ENCODE measurements at places on chromosomes 4 and X. TPM values are rescaled to one million over a fixed set of nuclear protein-coding genes. Genes with fewer than 3 reads are reported as not detected.
A peak's percentile ranks its signal among the peaks of the same experiment; 100 is the strongest.

DNA sequence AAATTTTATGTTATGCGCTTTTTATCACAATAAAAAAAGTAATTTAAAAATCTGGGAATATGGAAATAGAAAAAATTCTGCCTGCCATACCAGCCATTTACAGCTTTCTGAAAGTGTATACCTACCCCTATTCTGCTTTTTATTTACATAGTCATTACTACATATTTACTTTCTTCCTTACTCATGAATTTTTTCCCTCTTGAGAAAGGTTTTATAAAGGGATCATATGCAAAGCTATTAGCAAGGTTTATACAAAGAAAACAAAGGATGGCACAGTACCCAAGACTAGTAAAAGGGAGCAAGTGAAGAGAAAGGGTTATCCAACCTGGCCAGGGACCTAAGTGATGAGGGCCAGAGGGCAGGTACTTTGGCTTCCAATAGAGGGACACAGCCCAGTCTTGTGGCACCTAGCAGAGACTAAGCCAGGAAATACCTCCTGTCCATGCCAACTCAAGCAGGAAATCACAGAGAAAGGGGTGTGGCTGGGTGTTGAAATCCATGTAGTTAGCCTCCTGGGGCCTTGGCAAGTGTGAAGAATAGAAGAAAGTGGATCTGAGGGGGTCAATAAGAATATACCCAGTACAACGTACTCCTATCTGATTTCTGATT lies 207.3 kb upstream of the VEGFC start:
- no peak overlapping the region for H3K4me3 ChIP-seq
- H3K36me3 ChIP-seq: no peaks in the 10 kb centered on the region
- no peak for DNase-seq
- no peaks in the 10 kb centered on the region for H3K4me1 ChIP-seq
- no peak overlapping the region for H3K27ac ChIP-seq

DNA sequence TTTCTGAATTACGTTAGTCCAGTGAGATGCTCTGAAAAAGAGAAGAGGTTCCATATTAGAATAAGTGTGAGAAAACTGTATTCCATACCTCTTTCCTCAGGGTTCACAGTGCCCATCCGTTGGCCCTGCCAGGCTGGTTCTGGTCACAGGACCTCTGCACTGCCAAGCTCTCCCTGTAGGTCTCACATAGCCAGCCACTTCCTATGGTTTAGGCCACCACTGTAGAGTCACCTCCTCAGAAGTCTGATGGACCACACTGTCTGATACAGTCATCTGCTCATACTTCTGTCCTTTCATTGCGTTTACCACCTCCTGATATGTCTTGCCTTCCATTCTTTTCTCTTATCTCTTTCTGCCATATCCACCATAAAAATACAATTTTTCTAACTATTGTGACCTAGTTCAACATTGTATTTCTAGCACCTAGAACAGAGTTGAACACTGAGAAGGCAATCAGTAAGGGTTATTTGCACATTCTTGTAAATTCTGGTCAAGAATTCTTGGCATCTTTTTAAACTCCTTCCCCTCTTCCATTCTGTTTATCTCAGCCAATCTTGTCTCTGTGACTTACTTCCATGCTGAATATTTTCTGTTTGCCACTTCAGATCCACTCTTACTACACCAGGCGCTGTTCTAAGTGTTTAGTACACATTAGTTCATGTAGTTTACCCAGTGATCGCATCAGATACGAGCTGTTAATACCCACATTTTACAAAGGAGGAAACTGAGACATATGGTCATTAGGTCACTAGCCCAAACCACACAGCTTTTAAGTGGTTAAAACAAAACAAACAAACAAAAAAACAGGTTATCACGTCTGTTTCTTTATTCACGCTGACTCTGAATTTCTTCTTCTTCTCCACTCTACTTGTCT lies 125.6 kb downstream of the CBR4 start:
- peaks cover 53% of the 10 kb centered on the region for H3K4me1 ChIP-seq
- no peaks in the 10 kb centered on the region for H3K36me3 ChIP-seq
- peak overlapping the region; percentile 31 for H3K27ac ChIP-seq
- DNase-seq: peak; percentile 10
- H3K27me3 ChIP-seq: peaks cover 1% of the 10 kb centered on the region

DNA sequence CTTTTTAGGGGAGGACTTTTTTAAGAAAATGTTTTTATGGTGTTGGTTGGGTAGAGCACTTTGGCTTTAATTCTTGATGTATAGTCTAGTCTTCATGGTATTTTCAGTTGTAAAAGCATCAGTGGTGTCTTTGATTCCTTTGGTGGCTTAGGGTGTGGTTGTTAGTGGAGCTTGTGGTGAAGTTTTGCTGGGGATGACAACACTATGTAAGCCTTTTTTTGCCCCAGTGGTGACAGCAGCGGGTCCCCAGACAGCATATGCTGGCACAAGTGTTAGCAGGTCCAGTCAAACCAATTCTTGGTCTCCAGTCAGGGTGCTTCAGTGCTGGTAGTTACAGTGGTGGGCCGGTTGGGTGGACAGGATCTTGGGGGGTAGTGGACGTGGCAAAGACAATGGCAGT lies 52.0 kb downstream of the CHIC1 start:
- DNase-seq: peak; percentile 7
- peaks cover 30% of the 10 kb centered on the region for H3K4me1 ChIP-seq
- peaks cover 13% of the 10 kb centered on the region for H3K36me3 ChIP-seq
- H3K27ac ChIP-seq: peak overlapping the region; percentile 81

DNA sequence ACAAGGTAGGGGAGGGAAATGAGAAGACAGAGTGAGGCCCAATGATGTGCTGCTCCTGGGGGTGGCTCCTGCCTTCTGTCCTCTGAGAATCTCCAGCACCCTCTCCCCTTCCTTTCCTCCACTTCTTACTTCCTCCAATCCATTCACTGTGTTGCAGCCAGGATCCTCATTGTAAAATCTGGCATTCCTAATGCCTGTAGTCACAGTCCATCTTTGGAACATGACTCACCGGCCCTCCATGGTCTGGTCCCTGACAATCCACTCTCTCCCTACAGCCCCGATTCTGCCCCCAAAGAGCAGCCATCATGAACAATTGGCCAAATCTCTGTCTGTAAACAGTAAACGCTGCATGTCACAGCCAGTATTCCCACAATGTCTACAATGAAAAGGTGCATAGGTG lies 72.9 kb downstream of the CLNK start:
- no peak overlapping the region for H3K27ac ChIP-seq
- DNase-seq: no peak
- H3K27me3 ChIP-seq: peaks cover 5% of the 10 kb centered on the region
- H3K4me3 ChIP-seq: no peak overlapping the region

GRCh38 chr4:176308441-176308840 lies 11.3 kb upstream of the SPCS3 start:
- DNase-seq: no peak
- peaks cover 3% of the 10 kb centered on the region for H3K27me3 ChIP-seq
- no peak overlapping the region for H3K4me3 ChIP-seq
- no peaks in the 10 kb centered on the region for H3K4me1 ChIP-seq
- no peak overlapping the region for H3K27ac ChIP-seq

DNA sequence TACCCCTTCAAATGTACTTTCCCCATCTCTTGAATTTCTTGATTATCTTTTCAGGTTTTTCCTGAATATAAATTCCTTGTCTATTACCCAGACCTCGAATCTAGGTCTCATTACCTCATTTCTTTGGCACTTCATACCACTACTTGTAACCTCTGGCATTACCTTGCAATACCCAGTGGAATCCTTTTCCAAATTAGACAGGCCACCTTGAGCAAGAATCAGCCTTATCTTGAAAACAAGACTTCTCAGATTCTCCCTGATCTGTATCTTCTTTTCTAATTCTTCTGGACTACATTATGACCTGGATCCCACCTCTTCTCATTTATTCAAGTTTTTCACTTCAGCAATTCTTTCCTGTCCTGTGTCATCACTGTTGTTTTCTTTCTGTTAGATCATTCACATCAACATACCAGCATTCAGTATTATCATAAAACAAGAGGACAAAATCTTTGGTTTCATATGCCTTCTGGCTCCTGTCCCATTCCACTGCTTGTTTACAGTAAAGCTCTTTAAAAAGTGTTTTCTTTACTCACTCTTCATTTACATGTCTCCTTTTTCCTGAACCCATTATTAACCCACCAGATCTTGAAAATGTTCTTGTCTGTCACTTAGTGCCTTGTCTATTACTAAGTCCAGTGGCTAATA lies 275.6 kb upstream of the HS3ST1 start:
- DNase-seq: no peak
- no peaks in the 10 kb centered on the region for H3K27me3 ChIP-seq
- no peak overlapping the region for H3K4me3 ChIP-seq
- H3K27ac ChIP-seq: no peak overlapping the region
- H3K36me3 ChIP-seq: no peaks in the 10 kb centered on the region
- H3K4me1 ChIP-seq: no peaks in the 10 kb centered on the region

GRCh38 chr4:143273160-143273917 lies 63.3 kb upstream of the GAB1 start:
- no peaks in the 10 kb centered on the region for H3K36me3 ChIP-seq
- H3K27ac ChIP-seq: no peak overlapping the region
- no peak for DNase-seq
- H3K4me1 ChIP-seq: no peaks in the 10 kb centered on the region

GRCh38 chr4:164606478-164606877 lies 147.5 kb upstream of the SMIM31 start:
- H3K4me3 ChIP-seq: no peak overlapping the region
- H3K4me1 ChIP-seq: no peaks in the 10 kb centered on the region
- no peak for DNase-seq
- no peak overlapping the region for H3K27ac ChIP-seq
- peaks cover 2% of the 10 kb centered on the region for H3K27me3 ChIP-seq

DNA sequence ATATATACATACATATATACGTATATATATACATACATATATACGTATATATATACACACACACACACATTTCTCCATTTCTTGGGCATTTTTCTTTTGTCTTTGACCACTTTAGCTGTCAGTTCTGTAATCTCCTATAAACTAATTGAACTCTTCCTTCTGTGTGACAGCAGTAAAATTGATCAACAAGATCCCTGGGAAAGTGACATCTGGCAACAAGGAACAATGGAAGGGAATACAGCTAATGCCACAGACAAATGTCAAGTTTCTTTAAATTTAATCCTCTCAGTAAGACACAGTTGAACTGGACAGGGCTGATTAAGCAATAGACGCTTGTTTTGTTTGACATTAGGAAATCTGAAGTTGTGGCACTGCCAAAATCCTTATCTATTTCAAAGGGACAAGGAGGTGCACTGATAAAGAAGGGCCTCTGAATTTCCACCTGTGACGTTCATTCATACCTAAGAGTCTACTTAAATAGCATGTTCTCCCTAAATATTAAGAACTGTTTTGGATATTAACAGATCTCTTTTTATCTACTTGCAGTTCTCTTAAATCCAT lies 126.9 kb downstream of the RNF150 start:
- no peaks in the 10 kb centered on the region for H3K27me3 ChIP-seq
- no peak overlapping the region for H3K4me3 ChIP-seq
- no peaks in the 10 kb centered on the region for H3K36me3 ChIP-seq
- no peaks in the 10 kb centered on the region for H3K4me1 ChIP-seq
- H3K27ac ChIP-seq: no peak overlapping the region

DNA sequence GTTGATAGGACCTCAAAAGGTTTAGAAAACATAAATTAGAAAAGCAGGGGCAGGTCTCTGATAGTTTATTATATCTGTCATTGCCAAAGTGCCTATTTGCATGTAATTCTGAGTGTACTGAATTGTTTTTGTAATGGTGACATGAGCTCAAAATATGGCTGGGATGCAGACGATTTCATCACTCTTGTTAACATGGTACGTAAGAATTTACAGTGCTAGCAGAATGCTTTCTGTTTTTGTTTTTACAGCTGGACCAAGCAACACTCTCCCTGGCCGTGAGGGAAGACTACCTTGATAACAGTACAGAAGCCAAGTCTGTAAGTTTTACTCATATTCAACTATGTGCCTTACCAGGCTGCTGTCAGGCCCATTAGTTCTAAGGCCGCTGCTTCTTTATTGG lies 58.1 kb downstream of the PHEX start:
- no peaks in the 10 kb centered on the region for H3K36me3 ChIP-seq
- no peak overlapping the region for H3K4me3 ChIP-seq
- peaks cover 2% of the 10 kb centered on the region for H3K27me3 ChIP-seq

DNA sequence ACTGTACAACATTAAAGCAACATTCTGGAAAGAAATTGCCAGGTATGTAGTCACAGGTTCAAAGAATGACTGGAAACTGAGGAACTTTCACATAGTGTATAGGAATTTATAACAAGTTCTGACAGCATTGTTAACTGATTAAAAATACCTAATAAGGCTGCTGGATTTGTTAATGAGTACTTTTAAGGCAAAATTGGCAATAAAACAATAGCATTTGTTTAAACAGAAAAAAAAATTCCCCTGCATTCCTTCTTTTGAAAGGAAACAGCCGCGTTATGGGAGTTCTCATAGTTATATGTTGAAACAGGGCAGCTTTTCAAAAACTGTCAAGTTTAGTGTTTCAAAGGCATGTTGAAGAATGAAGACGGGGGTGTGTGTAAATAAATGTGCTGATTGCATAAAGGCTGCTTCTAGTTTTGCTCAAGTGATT lies 282.5 kb upstream of the FAT1 start:
- H3K4me1 ChIP-seq: no peaks in the 10 kb centered on the region
- no peak overlapping the region for H3K4me3 ChIP-seq
- DNase-seq: no peak
- H3K27me3 ChIP-seq: no peaks in the 10 kb centered on the region
- no peaks in the 10 kb centered on the region for H3K36me3 ChIP-seq

GRCh38 chr4:8211251-8211650 lies 12.2 kb downstream of the SH3TC1 start:
- no peaks in the 10 kb centered on the region for H3K27me3 ChIP-seq
- DNase-seq: no peak
- H3K4me3 ChIP-seq: no peak overlapping the region

DNA sequence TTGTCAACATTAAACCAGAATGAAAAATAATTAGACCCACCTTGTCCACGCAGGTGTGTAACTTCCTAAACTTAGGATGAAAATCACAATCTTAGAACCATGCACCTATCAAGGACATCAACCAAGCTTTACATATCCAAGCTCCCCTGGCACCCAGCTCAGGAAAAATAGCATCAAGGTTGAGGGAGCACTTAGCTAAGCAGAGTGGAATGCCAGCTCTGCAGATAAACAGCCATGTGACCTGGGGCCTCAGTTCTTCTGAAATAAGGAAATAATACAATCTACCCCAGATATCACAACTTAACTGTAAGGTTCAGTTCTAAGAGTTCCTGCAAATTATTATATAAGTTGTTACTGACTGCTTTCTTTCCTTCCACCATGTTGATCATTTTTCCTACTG lies 64.7 kb downstream of the DHX15 start:
- H3K27ac ChIP-seq: no peak overlapping the region
- H3K36me3 ChIP-seq: peaks cover 25% of the 10 kb centered on the region
- no peak for DNase-seq
- peaks cover 52% of the 10 kb centered on the region for H3K4me1 ChIP-seq
- H3K27me3 ChIP-seq: no peaks in the 10 kb centered on the region
- no peak overlapping the region for H3K4me3 ChIP-seq

- no peaks in the 10 kb centered on the region for H3K36me3 ChIP-seq
- no peak for DNase-seq
- H3K27ac ChIP-seq: no peak overlapping the region
- H3K27me3 ChIP-seq: no peaks in the 10 kb centered on the region
Observed at GRCh38 chr4:62342346-62342745, 1142.2 kb downstream of the ADGRL3 start.

GRCh38 chrX:47191806-47192401 lies 1.7 kb upstream of the UBA1 start:
- no peak for DNase-seq
- H3K36me3 ChIP-seq: no peaks in the 10 kb centered on the region
- peak overlapping the region; percentile 88 for H3K27ac ChIP-seq
- peak overlapping the region; percentile 90 for H3K4me3 ChIP-seq

The MCF2 gene
- polyA plus RNA-seq: 1.3 TPM

The UGT2B15 gene
- not detected for polyA plus RNA-seq

The PTPN13 gene
- not detected for polyA plus RNA-seq
